GM18507 (cell line): ENCODE measurements at places on chromosomes 7 and 10.

GRCh38 chr10:5551531-5552375, 27.0 kb downstream of the CALML3 start:
- no peak for DNase-seq

- no peak for DNase-seq
Observed at GRCh38 chr7:26060733-26061677, 91.0 kb upstream of the NFE2L3 start.

GRCh38 chr10:114638821-114639625, 19.1 kb downstream of the ABLIM1 start:
- DNase-seq, result no peak

DNA sequence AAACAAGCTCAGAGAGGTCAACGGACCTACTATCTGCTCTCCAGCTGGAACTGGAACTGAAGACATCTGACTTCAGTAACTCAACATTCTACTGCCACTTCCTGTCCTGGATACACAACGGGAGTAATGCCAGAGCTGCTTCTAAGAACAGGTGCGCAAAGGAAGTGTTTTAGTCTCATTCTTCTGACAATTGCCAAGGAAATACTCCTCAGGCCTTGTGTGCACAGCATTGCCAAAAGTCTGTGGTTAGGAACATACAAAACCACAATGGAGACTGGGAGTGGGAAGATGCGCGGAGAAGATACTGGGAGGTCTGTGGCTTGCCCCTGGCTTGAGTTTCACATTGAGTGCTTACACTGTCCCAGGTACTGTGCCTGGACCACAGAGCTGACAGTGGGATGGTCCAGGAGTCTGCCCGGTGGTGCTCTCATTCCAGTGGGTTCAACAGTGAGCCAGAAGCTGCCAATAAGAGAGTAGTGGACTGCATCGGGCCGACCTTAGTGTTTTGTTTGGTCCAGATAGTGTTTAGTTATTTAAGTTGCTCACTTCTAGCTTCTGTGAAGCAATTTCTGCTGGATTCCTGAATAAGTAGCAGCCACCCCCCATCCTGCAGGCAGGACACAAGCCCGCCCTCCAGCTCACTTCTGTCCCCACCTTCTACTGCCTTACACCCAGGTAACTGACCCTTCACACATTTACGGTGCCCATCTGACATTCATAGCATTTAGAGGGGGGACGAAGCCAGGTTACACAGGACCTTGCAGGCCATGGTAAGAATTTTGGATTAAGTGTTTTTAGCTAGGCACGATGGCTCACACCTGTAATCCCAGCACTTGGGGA, 10.3 kb downstream of the TBL2 start:
- no peak for DNase-seq

DNA sequence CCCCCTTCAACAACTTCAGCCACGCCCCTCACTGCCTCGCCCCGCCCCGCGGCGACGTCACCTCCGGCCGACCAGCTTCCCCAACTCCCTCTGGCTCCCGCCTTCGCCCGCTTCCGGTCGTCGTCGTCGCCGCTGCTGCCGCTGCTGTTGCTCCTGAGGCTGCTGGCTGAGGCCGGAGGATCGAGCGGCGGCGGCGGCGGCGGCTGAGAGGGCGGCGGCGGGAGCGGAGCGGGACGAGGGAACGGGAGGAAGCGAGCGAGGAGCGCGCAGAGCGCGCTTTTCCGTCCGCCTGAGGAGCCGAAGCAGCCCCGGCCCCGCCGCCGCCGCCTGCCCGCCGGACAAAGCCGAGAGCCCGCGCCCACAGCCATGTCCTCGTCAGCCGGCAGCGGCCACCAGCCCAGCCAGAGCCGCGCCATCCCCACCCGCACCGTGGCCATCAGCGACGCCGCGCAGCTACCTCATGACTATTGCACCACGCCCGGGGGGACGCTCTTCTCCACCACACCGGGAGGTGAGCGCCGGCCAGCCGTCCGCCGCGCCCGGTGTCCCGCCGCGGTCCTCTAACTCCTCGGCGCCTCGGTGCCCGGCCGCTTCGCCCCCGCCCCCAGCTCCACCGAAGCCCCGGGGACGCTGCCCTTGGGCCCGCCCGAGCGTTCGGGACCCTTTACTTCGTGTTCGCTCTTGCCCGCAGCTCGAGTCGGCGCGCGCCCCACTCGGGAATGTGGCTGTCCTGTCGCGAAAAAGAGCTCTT, at the start of gene EIF4EBP2:
TSS of gene EIF4EBP2 (plus strand) at position 110 of the 751 bp plus-strand sequence. CDS start at position 367, 257 bp downstream.
- DNase-seq, result peak; percentile 89

DNA sequence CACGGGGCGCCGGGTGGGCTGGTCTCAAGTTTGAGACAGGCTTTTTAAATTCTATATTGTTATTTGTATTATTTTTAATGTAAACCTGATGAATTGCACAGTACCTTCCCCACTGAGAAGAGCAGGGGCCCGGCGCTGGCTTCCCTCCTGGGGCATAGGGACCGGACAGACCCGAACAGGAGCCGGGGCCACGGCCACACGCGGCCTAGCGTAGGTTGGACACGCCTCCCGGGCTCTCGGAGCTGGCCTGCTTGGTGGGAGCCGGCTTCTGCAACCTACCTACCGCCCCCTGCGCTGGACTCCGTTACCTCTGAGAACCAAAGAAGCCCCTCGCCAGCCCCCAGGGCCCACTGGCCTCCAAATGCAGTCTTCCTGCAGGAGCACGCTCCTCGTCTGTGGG, 19.8 kb upstream of the LANCL2 start:
- no peak for DNase-seq
